ENCODE measurements at places on chromosomes 6 and 20. TPM values are rescaled to one million over a fixed set of nuclear protein-coding genes. Genes with fewer than 3 reads are reported as not detected.
A peak's percentile ranks its signal among the peaks of the same experiment; 100 is the strongest.

- DNase-seq = no peak
Observed at GRCh38 chr6:158718461-158719046, 68.7 kb downstream of the SYTL3 start.

NKAIN2 gene
- not detected for total RNA-seq

DNA sequence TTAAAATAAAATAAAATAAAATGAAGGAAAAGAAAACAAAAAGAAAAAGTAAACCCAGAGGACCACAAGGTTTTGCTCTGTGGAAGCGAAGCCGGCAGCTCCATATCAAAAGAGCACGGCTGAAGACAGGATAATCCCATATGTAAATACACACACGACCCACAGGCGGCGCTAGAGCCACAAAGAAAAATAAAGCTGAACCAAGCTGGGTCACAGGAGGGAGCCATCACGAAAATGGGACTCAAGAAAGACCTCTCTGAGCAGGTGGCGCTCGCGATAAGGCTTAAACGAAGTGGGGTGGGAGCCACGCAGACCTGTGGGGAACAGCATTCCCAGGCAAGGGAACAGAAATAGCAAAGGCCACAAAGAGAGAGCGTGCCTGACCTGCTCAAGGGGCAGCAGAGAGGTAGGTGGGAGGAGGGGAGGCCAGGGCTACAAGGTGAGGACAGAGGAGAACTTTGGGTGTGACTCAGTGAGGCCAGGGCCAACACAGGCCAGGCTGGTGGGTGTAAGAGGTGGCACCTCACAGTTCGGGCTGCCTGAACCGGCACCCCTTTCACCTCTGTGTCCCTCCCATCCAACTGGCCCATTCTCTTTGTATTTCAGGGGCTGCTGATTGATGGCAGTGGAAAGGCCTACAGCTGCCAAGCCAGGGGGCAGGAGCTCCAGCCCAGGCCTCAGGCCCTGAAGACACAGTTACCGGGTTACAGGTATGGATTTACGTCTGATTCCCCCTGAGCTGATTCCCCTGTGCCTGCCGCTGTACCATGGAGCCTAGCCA lies 26.0 kb downstream of the PTGIS start:
- DNase-seq = peak; percentile 56

GRCh38 chr6:95286874-95287273 lies 290.5 kb upstream of the MANEA start:
- DNase-seq = no peak

CTCFL gene
- total RNA-seq = not detected

DNA sequence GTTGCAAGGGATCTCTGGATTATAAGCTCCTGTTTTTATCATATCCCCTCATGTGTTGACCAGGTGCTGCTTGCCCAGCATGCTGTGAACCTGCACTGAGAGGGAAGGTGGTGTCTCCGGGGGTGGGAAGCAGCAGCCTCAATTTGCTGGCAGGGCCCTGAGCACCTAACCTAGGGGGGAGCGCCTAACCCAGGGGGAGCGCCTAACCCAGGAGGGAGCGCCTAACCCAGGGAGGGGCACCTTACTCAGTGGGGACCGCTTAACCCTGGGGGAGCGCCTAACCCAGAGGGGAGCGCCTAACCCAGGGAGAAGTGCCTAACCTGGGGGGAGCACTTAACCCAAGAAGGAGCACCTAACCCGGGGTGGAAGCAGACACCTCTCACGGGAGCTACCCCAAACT lies 83.3 kb upstream of the QKI start:
- no peak for DNase-seq

TP53TG5 gene
- not detected for total RNA-seq

FAM184A gene
- total RNA-seq = 0.03 TPM

MUCL3 gene
- not detected for total RNA-seq

- no peak for DNase-seq
Observed at GRCh38 chr20:41534842-41535241, 83.3 kb downstream of the CHD6 start.

GRCh38 chr6:55839080-55839479 lies 36.3 kb downstream of the BMP5 start:
- DNase-seq = no peak

- no peak for DNase-seq
Observed at GRCh38 chr6:112207776-112208175, 46.6 kb downstream of the LAMA4 start.

GRCh38 chr6:43796903-43797890 lies 27.2 kb downstream of the VEGFA start:
- no peak for DNase-seq

DNA sequence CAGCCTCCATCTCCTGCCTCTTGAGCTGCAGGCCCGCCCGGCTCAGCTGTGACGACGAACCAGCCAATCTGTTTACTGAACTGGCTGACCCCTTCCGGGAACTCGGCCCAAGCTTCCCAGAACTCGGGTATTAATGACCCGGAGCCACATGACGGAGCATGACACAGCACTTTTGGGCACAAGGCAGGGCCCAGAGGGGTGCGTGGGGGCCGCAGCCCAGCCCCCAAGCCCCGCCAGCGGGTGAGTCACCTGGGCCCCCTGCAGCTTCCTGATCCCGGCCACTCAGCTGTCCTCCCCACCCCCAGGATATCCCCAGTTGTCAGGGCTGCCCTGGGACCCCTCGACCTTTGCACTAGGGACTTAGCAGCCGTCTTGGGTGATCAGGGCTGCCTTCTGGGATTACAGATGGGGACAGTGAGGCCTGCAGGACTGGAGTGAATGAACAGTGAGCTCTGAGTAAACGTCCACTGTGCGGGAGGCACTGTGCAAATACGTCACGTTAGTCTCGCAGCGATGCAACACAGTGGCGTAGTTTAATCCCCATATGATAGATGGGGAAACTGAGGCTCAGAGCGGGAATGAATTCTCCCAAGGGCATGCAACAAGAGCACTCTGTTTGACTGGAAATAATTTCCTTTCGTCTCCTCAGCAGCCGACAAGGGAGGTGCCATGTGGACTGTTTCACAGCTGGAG lies 102.1 kb downstream of the CEBPB start:
- DNase-seq = peak; percentile 88

- peak; percentile 56 for DNase-seq
Observed at GRCh38 chr20:13684566-13685222, 46.0 kb upstream of the TASP1 start.

TCP11 gene
- total RNA-seq = not detected

DNA sequence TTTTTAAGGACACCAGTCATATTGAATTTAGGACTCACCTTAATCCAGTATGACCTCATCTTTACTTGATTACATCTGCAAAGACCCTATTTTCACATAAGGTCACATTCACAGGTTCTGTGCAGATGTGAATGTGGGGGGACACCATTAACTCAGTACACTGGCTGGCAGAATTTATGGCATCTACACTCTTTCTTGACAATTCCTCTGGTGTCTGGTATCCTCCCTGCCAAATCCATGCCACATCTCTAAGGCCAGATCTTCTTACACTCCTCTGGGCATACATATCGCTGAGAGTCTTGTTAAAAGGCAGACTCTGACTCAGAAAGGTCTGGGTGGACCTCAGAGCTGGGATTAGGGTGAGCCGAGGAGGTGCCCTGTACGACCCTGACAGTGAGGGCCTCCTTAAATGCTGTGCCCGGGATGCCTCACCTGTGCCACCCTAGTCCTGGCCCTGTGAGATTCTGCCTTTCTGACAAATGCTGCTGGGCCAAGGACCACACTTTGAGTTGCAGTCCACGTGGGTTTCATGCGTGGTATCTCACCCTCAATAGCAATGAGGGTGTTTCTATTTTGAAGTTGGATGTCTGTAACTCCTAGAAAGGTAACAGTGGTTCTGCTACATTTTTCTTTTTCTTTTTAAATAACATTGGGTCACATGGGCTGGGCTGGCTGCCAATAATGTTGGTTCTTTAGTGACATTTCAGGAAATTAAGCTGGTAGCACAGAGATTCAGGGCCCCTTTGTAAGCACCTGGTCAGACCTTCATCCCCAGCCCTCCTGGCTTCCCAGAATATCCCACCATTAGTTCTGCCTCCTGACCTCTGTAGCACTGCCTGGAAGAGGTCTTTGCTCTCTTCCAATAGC lies 17.2 kb upstream of the LRRN4 start:
- no peak for DNase-seq

RSPH4A gene
- 0.27 TPM for total RNA-seq

DNA sequence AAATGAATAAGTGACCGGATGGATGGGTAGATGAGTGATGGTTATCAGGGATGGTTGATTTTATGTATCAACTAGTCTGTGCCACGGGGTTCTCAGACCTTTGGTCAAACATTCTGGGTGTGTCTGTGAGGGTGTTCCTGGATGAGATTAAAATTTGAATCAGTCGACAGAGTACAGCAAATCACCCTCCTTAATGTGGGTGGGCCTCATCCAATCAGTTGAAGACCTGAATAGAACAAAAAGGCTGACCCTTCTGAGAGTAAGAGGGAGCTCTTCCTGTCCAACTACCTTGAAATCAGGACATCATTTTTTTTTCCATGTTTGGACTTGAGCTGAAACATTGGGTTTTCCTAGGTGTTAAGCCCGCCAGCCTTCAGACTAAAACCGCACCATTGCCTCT lies 136.4 kb upstream of the ATXN1 start:
- no peak for DNase-seq

DNA sequence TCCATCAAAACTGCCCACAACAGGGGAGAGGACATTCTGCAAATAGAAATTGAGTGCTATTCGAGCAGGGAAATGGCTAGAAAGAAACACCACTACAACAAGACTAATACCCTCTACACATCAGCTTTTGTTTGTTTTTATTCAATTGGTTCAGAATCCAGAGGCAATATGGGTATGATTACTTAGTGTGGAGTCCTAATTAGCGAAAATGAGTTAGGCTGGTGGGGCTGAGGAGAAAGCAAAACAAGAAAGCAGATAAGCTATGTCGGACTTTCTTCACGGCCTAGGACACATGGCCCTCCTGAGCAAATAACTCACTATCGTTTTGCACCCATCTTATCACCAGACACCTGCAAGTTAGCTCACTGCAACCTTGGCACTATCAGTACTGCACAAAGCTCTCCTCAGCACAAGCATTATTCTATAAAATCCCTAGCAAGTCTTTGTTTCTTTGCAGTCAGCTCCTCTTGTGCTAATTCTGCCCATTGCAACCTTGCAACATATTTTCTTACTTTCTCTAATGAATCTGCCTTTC lies 31.3 kb upstream of the SH3BGRL2 start:
- DNase-seq = no peak

DNA sequence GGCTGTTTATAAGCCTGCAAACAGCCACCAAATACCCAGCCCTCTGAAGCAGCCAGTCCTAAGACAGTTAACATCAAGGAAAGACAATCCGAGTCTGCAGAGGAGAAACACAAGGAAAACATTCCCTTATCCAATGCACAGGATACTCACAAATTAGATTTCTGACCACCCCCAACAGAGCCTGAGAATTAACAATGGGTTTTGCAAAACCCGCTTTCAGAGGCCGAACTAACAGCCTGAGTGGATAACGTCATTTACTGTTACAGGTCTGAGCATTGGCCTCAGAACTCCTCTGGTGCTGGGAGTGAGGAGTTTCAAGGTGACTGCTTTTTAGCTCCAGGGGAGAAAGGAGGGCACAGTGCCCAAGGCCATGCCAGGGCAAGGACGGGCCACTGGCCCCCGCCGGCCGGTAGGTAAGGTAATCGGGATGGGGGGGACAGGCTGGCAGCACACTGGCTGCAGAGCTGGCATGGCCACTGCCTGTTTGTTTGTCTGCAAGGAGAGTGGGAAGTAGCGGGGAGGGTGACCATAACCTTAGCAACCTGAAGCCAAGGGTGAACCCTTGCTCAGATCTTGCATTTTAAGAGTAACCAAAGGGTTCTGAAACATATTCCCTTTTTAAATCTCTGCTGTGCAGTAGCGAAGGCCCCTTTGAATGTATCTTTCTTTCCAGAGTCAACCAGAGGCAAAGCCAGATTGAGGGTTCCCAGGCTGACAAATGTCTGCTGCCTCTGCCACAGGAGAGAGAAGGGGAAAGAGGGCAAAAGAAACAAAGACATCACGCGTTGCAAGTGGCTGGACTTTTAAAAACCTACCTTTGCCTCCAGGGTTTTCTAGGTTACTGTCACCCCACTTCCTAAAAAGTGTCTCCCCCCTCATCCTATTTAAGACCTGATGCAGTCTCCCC lies 3.9 kb downstream of the ZMYND8 start:
- DNase-seq = no peak

DNA sequence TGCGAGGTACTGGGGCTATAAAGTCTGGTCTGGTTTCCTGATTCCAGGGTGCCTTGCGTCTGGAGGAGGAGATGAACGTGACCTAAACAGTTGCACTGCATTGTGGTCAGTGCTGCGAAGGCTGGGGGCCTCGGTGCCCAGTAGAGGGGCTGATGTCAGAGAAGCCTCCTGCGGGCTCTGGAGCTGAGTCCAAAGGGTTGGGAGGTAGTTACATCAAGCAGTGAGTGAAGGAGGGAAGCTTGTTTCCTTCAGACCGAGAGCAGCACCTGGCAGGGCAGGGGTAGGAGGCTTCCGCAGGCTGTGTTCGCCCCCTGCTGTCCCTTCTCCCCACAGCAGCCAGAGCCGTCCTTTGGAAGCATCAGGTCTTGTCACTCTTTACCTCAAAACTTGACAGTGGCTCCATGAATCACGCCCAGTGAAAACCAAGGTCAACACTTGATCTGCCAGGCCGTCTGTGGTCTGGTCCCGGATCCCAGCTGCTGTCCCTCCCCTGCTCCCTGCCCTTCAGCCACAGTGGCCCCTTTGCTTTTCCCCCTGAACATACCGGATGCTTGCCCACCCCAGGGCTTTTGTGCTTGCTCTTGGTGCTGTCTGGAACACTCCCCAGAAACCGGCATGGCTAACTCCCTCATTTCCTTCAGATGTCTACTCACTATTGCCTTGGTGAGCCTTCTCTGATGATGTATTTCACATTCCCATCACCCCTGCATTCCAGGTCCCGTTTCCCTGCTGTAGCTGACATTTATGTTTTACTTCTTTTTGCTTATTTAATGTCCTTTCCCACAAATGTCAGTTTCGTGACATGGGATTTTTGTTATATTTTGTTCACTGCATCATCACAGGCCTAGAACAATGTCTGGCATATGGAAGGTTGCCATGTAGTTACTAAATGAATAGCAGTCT lies 7.0 kb downstream of the DYNLRB1 start:
- peak; percentile 71 for DNase-seq

MYLK4 gene
- total RNA-seq = 0.02 TPM

HEY2 gene
- total RNA-seq = 0.16 TPM

PRICKLE4 gene
- total RNA-seq = 0.39 TPM

- DNase-seq = no peak
Observed at GRCh38 chr20:7959484-7959883, 19.2 kb upstream of the HAO1 start.

UBE2V1 gene
- 66.9 TPM for total RNA-seq

DNA sequence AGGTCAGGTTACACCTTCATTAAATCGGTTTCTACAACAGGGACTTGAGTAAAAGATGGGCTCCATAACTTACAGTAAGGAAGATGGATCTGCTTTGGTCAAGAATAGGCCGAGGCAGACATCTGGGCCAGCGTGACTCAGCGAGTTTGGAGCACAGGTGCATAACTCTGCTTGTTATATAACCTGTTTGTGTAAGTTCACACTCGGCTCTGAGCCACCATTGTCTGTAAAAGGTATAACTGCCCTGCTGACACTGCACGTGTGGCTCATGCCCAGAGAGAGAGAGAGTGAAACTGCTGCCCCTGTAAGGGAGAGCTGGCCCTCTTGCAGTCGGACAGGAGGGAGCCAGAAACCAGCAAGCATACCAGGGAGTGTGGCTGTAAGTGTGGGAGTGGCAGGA lies 737.9 kb upstream of the SLC35B3 start:
- DNase-seq = no peak

SLC25A27 gene
- 2.7 TPM for total RNA-seq

All from HT1080 (cell line).